ENCODE measurements at places on chromosomes 12 and 14.

DNA sequence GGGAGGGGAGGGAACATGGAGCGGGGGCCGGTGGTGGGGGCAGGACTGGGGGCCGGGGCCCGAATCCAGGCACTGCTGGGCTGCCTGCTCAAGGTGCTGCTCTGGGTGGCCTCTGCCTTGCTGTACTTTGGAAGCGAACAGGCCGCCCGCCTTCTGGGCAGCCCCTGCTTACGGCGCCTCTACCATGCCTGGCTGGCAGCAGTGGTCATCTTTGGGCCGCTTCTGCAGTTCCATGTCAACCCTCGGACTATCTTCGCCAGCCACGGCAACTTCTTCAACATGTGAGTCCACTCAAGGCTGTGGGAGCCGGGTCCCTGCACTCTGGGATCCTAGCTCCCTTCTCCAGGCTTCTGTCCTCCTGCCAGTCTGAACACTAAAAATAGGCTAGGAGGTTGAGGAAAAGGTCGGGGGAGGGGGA, 1.1 kb downstream of the FITM1 start:
- DNase-seq = no peak

GRCh38 chr14:75393794-75394193, 34.0 kb upstream of the JDP2 start:
- no peak for DNase-seq

DNA sequence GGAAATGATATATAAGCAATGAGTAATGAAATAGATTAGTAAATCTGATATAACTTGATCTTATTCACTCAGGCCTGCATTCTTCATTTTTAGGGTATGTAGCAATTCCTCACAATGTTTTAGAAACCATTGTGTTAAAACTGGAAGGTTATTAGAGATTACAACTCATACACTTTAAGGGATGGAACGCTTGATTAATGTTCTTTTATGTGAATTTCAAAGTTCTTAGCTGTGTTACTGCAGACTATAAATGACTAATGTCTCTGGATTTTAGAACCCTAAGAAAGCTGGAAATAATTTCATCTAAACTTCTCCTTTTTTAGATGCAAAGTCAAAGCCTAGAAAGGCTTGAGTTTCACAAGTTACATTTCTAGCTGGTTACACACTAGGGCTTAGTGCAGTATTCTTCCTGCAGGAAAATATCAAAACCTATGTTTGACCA, 148.2 kb upstream of the CLEC14A start:
- DNase-seq = no peak

DNA sequence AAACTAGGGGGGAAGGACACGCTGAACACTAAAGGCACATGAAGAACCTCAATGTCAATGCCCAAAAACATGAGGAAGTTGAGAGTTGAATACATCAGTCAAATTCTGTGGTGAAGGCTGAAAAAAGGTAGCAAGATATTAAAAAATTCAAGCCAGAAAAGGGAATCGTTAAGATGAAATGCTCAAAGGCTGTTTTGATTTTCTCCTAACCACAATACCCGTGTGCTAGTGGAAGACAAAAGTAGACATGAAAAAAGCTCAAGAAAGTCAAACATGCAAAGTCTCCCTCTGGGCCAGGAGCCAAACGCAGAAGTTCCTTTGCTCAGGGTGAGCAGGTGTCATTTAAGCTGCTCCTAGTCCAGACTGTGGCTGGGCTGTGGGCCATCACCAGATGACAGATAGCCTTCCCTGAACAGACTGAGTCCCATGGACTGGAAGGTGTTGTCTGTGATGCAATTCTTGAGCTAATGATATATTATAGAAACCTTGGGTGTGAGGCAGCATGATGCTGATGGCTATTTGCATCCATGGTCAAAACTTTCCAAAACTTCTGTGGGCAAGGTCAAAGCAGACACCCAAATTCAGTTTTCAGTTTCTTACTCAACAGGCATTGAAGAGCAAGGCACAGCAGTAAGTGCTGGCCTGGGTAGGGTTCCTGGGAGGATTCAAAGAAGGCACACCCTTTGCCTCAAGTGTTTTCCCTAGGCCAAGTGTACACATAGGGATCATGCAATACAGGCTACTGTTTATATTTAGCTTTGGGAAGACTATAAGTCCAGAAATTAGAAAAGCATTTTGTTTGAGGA, 81.6 kb downstream of the MYRFL start:
- DNase-seq = peak; percentile 51
